DMS153 (cell line): ENCODE measurements at places on chromosomes 1 and 21.
A peak's percentile ranks its signal among the peaks of the same experiment; 100 is the strongest.

DNA sequence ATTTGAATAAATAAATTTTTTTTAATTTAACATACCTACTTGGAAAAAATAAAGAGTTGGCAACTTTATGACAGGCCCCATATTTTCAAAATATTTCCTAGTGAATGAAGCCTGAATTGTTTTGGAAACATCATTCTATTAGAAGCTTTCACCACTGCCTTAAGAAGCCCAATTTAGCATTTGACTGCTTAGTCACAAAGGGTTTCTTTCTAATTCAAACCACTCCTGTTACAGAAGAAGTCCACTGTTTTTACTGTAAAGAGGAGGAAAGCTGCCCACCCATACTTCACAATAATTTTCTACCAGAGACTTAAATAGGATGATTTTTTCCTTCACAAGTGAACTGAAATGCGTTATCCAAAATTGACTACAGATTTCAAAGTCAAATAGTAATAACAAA, 534.6 kb upstream of the PTBP2 start:
- no peak for DNase-seq

GRCh38 chr1:160836981-160837557, 25.6 kb downstream of the CD244 start:
- DNase-seq = no peak

DNA sequence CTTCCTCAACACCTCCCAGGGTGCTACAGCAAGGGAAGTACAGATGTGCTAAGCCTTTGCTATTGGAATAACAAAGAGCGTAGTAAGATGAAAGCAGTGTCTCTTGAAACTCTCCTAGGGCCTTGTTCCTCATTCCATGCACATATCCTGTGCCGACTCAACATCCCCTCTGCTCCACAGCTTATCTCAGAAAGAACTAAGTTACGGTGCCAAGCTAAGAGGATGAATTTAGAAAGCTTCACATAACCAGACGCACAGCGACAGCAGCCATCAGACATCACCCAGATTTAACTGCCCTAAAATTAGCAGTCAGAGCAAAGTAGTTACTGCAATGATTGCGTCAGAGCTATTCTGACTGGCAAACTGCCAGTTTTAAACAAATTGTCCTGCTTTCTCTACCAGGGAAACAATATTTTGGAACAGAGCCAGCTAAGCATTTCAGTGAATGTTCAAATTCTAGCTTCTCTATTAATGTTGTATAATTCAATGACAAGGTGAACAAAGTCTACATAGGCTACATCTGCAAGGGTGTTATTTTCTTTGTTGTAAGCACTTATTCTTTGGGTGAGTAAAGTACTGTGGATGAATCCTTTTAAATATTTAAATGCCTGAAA, 9.5 kb downstream of the SIPA1L2 start:
- peak; percentile 68 for DNase-seq

- no peak for DNase-seq
These were observed 486.9 kb upstream of the DAB1 start for GRCh38 chr1:57910782-57911181.

- DNase-seq = peak; percentile 61
These were observed 470.3 kb upstream of the NCAM2 start for GRCh38 chr21:20527731-20528460.

DNA sequence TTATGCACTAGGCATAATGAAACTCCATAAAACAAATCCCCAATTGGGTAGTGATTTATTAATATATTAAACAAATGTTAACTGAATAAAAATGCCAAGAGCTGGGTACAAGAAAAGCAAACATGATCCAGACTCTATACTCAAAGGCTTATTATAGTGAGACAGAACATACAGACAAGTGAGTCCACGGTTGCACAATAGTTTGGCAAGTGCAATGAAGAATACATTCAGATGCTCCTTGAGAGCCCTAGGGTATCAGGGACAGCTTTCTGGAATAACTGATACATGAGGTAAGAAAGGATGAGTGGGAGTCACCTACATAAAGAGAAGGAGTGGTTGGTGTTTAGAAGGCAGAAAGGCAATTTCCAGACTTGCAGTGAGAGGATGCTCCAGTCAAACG, 85.1 kb downstream of the VAV3 start:
- DNase-seq = no peak

DNA sequence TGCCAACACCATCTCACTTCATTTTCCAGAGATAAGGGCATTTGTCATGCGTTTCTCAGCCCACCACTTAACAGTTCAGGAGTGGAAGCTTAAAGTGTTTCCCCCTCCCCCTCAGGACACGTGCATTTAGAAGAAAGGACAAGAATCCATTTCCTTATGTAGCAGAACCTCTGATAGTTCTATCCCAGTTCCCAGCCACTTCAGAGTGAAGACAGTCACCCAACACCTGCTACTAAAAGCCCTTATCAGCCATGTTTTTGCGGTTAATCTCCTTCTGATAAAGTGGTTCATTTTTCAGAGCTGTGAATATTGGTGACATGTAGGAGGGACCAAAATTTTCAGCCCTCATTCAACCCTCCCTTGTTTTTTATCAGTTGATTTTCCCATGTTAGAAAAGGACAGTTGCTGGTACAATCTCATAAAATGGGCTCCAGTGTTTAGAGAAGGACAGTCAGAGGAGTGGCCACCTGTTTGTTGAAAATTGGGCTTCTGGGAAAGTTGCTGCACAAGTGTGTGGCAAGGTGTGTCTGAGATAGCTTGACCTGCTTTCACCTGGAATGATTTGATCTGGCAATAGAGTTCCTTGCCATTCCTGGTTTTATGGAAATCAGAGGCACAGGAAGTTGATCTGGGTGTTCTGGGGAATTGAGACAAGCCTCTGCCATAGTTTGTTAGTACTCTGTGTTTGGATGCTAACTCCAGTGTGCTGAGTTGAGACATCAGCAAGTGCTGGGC, 114.0 kb downstream of the PPP1R12B start:
- no peak for DNase-seq

DNA sequence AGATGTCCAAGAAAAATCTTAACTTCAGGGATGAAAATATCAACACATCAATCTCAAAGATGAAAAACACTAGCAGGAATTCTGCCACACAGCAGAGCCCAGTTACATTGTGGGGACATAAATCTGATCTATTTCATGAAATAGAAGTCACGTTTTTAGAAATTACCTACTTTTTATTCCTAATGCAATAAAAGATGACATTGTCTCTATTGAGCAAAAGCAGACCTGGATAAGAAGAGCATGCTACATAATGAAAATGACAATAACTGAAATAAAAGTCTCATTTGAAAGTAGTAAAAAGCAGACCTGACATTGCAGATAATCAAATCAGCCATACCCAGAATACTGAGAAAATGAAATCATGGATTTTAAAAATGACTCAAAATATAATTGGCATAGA, 156.8 kb downstream of the NTNG1 start:
- no peak for DNase-seq

DNA sequence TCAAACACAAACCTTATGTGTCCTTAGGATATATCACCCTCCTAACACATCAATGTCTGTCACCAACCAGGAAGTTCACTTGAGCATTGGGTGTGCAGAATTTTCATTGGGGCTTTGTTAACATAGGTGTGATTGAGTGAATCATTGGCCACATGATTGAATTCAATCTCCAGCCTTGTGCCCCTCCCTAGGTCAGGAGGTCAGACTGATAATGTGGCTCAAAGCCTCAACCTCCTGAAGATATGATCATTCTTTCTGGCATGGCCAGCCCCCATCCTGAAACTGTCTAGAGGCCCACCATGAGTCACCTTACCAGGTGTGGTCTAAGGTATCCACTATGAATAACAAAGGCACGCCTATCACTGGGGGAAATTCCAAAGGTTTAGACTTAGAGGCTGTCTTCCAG, 90.1 kb downstream of the PKN2 start:
- no peak for DNase-seq

DNA sequence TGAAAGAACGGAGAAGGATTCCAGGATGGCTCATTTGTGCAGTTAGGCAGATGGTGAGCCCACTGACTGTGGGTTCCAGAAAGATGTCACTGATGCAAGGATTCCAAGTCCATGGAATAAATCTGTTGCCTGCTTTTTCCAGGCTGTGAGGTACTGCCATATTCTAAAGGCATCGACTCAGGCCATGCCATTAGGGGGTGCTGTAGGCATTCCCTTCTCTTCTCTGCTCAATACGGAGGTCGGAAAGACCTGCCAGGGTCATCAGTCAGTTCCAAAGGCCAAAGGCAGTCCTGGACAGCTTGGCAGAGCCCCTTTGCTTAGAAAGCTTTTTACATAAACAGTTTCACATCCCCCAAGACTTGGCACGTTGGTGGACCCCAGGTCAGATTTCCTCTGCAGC, 31.7 kb upstream of the TMEM125 start:
- peak; percentile 61 for DNase-seq

GRCh38 chr1:226111098-226111882, 48.8 kb downstream of the H3-3A start:
- DNase-seq = peak; percentile 61

GRCh38 chr1:26372039-26372438, 511 bp downstream of the ZNF683 start:
- DNase-seq = no peak

- DNase-seq = no peak
These were observed 442.0 kb upstream of the RUNX1 start for GRCh38 chr21:35491114-35491513.

- peak; percentile 48 for DNase-seq
These were observed 97.4 kb upstream of the TMPRSS2 start for GRCh38 chr21:41605178-41605933.

GRCh38 chr1:70228670-70229069, 7.5 kb downstream of the SRSF11 start:
- no peak for DNase-seq

DNA sequence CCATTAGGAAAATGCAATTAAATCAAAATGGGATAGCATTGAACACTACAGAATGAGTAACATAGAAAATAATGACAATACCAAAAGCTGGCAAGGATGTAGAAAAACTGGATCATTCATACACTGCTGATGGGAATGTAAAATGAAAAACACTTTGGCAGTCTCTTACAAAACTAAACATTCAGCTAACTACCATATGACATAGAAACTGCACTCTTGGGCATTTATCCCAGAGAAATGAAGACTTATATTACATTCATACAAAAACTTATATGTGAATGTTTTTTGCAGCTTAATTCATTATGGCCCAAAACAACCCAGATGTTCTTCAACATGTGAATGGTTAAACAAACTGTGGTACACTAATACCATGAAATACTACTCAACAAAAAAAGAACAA, 66.4 kb downstream of the ANKRD13C start:
- DNase-seq = no peak

- DNase-seq = no peak
These were observed 338.1 kb upstream of the SNX7 start for GRCh38 chr1:98323388-98323787.

- no peak for DNase-seq
These were observed 10.1 kb upstream of the EPRS1 start for GRCh38 chr1:220056374-220056773.

GRCh38 chr1:21705303-21705980, 36.3 kb upstream of the RAP1GAP start:
- no peak for DNase-seq

DNA sequence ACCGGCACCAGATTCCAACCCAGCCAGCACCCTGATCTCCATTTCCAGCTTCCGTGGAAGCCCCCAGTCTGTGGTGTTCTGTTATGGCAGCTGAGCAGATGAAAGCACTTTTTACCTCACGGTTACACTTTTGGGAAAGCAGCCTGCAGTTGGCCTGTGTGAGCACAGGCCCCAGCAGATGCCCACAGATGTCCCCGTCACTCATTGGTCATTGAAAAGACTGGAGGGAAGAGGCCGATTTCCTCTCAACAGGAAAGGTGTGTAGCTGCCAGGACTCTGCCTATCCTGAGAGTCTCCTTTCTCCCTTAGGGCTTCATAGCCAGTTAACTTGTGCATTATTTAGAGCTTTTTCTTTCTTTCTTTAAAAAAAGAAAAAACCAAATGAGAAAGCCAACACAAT, 123.0 kb downstream of the PCBP3 start:
- no peak for DNase-seq

DNA sequence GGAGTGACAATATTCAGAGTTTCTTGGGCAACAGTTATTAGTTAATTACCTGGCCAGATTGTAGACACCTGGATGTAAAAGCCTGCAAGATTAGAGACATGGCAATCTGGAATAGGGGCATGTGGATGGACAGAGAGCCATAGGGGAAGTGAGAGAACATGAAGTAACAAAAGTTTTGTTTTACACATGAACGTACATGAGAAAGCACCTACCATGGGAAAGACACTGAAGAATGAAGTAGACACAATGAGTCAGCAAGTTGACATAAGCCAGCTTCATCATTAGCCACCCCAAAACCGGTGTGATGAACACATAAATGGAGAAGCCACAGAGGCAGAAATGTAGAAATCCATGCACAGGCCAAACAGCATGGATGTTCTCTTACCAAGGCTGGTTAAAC, 462.1 kb upstream of the C1orf87 start:
- DNase-seq = no peak

- no peak for DNase-seq
These were observed 74.6 kb downstream of the CAMK2N1 start for GRCh38 chr1:20411196-20411980.

DNA sequence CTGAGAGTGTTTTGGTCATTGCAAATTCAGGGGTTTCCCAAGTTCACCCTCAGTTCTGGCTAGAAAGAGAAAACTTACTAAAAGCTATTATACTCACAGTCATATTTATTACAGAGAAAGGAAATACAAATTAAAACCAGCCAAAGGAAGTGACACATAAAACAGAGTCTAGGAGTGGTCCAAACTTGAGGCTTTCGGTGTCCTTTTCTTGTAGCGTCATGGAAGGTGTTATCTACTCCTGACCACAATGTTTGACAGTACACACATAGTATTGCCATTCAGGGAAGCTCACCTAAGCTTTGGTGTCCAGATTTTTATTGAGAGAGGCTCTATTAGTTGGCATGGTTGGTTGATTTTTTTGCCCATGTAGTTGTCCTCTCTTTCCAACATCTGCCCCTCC, 59.0 kb downstream of the SLC35A3 start:
- no peak for DNase-seq

GRCh38 chr21:28798798-28799197, 193.9 kb downstream of the LTN1 start:
- no peak for DNase-seq

GRCh38 chr1:117363571-117364048, 3.6 kb upstream of the MAN1A2 start:
- peak; percentile 61 for DNase-seq

DNA sequence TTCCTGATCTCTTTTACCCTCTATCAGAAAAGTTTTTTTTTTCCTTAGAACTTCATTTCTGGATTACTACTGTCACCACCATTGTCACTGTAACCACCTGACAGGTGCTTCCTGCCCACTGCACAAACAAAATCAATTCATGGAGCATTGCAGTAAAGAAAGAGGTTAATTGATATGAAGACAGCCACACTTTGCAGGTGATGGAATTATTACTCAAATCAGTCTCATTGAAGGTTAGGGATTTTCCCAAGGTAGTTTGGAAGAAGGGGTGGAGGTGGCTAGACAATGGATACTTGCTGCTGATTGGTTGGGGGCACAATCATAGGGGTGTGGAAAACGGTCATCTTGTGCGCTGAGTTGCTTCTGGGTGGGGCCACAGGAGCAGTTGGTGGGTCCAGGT, 230.8 kb upstream of the CACYBP start:
- DNase-seq = no peak

- DNase-seq = no peak
These were observed 12.6 kb downstream of the VN1R5 start for GRCh38 chr1:247268390-247269045.

- no peak for DNase-seq
These were observed 24.6 kb downstream of the RPS6KA1 start for GRCh38 chr1:26553942-26554682.

GRCh38 chr1:9201401-9202239, 33.0 kb upstream of the H6PD start:
- DNase-seq = no peak
